ENCODE measurements at places on chromosomes 7 and 10. TPM values are rescaled to one million over a fixed set of nuclear protein-coding genes. Genes with fewer than 3 reads are reported as not detected.
A peak's percentile ranks its signal among the peaks of the same experiment; 100 is the strongest.

Gene AP5Z1
- 69.4 TPM for total RNA-seq

Gene CAV2
- total RNA-seq, result not detected

Gene LRRD1
- not detected for total RNA-seq

Gene OR2A5
- not detected for total RNA-seq

Gene CPA2
- not detected for total RNA-seq

Gene LFNG
- 246 TPM for total RNA-seq

Gene RBP4
- not detected for total RNA-seq

Gene ATRNL1
- total RNA-seq, result 0.46 TPM

Gene AEBP1
- total RNA-seq, result 27.5 TPM

DNA sequence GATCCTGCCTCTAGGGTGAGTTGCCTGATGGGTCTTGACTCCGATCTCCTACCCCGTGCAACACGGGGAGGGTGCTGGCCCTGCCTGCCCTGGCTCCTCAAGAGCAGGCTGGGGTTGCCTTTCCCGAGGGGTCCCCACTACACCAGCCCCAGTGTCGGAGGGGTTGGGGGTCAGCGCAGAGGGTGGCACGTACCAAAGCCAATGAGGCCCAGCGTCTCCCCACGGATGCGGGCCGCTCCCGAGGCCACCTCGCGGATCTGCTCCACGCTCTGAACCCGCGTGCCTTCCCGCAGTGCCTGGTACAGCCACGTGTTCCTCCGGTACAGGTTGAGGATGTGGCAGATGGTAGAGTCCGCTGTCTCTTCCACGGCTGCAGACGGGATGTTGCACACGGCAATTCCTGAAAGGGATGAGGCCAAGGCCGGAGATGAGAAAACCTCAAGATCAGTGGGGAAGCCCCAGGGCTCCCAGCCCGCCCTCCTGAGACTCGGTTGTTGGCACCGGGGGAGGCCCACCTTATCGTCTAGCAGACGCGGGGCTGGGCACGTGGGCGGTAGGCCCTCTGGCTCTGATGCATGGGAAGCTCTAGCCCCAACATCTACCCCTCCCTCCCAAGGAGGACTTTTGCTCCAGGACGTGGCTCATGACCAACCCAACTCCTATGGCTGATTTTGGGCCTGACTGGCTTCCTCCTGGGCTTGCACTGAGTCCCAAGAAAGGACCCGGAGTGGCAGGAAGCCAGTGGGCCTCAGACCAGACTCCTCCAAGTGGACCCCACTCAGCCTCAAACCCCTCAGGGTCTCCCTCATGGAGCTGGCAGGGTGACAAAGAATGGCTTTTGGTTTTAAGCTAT is 56.1 kb downstream of the ZRANB1 start:
- H3K4me1 ChIP-seq, result no peaks in the 10 kb centered on the region
- no peaks in the 10 kb centered on the region for H3K27me3 ChIP-seq
- no peaks in the 10 kb centered on the region for H3K36me3 ChIP-seq
- no peak for DNase-seq
- no peak overlapping the region for H3K4me3 ChIP-seq

DNA sequence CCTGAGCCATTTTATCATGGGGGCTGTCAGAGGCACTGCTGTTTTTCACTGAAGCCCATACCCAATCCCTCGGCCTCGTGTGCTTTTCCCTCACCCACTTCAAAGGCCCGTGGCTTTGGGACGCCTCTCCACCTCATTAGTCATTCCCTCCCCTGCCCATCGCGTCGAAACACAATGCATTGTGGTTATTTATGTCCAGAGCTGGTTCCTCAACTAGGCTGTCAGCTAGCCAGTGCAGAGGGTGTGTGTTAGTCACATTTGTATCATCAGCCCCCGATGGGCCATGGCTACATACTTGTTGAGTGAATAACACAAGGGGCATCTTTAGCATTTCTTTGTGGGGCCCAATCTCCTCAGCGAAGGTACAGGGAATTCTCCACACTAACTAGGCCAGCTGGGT is 3.8 kb upstream of the CRCP start:
- no peaks in the 10 kb centered on the region for H3K27me3 ChIP-seq
- H3K36me3 ChIP-seq, result no peaks in the 10 kb centered on the region
- no peak overlapping the region for H3K27ac ChIP-seq
- no peak overlapping the region for H3K4me3 ChIP-seq
- DNase-seq, result no peak

- H3K27ac ChIP-seq, result no peak overlapping the region
- H3K36me3 ChIP-seq, result peaks cover 27% of the 10 kb centered on the region
- no peaks in the 10 kb centered on the region for H3K4me1 ChIP-seq
- no peak overlapping the region for H3K4me3 ChIP-seq
- no peak for DNase-seq
- H3K27me3 ChIP-seq, result no peaks in the 10 kb centered on the region
These were observed 21.2 kb downstream of the ZNF680 start for GRCh38 chr7:64541438-64542359.

- no peaks in the 10 kb centered on the region for H3K4me1 ChIP-seq
- peaks cover 33% of the 10 kb centered on the region for H3K36me3 ChIP-seq
- no peak overlapping the region for H3K4me3 ChIP-seq
- no peak overlapping the region for H3K27ac ChIP-seq
- H3K27me3 ChIP-seq, result no peaks in the 10 kb centered on the region
These were observed 41.1 kb downstream of the SIRT1 start for GRCh38 chr10:67925449-67926005.

DNA sequence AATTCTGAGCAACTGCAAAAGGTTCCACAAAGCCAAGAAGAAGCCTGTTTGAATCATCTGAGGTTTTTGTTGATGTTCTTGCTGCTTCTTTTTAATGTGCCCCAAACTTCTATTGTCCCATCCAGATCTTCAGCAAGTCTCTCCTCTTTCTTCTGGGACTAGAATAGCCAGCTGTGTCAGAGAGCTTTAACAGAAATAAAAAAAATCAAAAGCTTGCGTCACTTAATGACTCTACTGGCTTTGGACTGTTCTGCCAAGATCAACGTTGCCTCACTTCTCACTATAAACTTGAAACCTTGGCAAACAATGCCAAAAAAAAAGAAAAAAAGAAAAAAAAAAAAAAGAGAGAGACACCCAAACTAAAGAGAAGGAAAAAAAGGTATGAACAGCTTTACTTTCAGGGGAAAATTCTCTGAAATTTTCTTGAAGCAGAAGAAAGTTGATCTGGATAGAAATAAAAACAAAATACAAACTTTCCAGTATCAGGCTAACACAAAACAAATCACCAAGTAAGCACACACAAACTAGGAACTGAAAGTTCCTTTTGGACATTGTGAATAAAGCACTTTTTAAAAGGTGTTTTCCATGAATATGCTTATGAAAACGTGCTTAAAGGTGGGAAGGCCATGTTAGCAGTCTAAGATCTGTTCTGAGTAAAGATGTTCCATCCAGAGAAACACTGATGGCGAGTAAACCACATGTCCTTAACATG is 14.8 kb downstream of the USP54 start:
- H3K27me3 ChIP-seq, result no peaks in the 10 kb centered on the region
- DNase-seq, result no peak
- H3K27ac ChIP-seq, result no peak overlapping the region
- no peak overlapping the region for H3K4me3 ChIP-seq
- no peaks in the 10 kb centered on the region for H3K4me1 ChIP-seq

- no peaks in the 10 kb centered on the region for H3K27me3 ChIP-seq
- H3K4me1 ChIP-seq, result no peaks in the 10 kb centered on the region
- H3K27ac ChIP-seq, result no peak overlapping the region
These were observed 399.1 kb upstream of the AKR1E2 start for GRCh38 chr10:4426866-4427265.

GRCh38 chr10:132641401-132641800 is 103.8 kb downstream of the INPP5A start:
- H3K4me3 ChIP-seq, result no peak overlapping the region
- no peaks in the 10 kb centered on the region for H3K27me3 ChIP-seq
- DNase-seq, result no peak
- H3K36me3 ChIP-seq, result peaks cover 9% of the 10 kb centered on the region
- H3K27ac ChIP-seq, result no peak overlapping the region
- no peaks in the 10 kb centered on the region for H3K4me1 ChIP-seq

DNA sequence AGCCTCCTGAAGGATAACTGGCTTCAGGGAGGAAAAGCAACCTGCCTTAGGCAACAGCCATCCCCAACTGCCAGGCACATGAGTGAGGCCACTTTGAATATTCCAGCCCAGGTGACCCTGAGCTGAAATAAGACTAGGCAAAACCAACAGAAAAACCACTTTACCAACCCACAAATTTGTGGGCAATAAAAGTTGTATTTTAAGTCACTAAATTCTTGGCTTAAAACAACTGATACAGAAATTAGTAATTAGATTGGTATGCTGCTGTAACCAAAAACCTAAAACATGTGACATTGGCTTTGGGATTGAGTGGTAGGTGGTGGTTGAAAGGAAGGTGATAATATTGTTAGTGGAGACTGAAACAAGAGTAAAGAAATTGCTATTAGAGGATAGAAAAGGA is 39.9 kb downstream of the ABCB4 start:
- DNase-seq, result no peak
- no peak overlapping the region for H3K4me3 ChIP-seq
- H3K4me1 ChIP-seq, result no peaks in the 10 kb centered on the region
- no peaks in the 10 kb centered on the region for H3K27me3 ChIP-seq
- no peak overlapping the region for H3K27ac ChIP-seq

DNA sequence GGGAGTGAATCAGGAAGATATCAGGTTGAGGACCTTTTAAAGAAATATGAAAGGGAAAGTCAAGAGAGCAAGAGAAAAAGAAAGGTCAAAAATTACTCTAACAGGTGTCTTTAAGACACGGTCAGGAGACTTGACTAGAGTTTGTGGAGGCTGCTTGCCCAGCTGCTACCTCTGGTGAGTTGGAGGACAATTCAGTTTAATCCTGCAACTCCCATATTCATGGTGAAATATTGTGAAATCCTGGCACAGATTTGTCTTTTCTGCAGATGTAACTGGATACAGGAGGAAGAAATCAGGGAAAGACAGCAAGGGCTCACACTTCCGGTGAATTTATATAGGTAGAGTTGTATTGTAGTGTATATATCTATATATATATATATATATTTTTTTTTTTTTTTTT is 93.5 kb downstream of the AKAP9 start:
- no peak for DNase-seq
- no peaks in the 10 kb centered on the region for H3K36me3 ChIP-seq
- H3K4me1 ChIP-seq, result no peaks in the 10 kb centered on the region
- H3K4me3 ChIP-seq, result no peak overlapping the region
- no peak overlapping the region for H3K27ac ChIP-seq
- H3K27me3 ChIP-seq, result no peaks in the 10 kb centered on the region

DNA sequence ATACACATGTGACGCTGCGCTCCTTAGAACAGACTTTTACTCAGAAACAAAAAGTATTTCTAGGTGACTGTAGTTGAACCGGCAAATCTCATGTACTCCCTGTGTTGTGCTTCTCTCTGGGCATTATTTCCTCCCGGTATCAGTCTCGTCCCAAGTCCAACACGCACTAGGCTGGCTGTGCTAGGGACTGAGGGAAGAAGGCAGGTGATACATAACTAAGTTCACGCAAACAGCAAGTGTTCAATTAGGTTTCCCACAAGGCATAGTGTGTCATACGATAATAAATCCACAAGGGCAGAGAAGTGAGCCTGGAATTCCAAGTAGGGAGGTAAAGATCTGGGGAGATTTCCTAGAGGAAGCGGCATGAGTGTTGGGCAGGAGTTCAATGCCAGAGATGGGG is 20.4 kb downstream of the FAM53B start:
- no peak overlapping the region for H3K4me3 ChIP-seq
- H3K27me3 ChIP-seq, result no peaks in the 10 kb centered on the region
- H3K27ac ChIP-seq, result peak overlapping the region; percentile 64
- peaks cover 77% of the 10 kb centered on the region for H3K4me1 ChIP-seq

DNA sequence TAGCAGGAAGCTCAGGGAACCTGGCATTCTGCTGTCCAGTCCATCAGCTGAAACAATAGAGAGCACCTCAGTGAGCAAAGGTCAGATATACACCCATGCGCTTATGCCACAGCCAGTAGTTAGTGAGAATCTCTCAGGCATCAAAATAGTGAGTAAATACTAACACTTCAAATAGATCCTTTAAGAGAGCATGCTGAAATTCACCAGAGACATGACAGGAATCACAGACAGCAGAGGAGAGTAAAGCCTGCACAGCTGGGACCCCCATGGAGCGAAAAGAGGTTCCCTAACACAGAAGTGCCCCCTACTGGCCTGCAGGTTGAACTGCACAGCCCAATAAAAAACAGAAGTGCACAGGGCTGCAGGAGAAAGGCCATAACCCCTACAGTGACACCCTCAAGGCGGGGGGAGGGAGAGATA is 57.6 kb upstream of the ANTXRL start:
- no peak for DNase-seq
- no peak overlapping the region for H3K27ac ChIP-seq
- H3K27me3 ChIP-seq, result no peaks in the 10 kb centered on the region
- no peaks in the 10 kb centered on the region for H3K4me1 ChIP-seq
- no peak overlapping the region for H3K4me3 ChIP-seq
- H3K36me3 ChIP-seq, result no peaks in the 10 kb centered on the region

All from naive thymus-derived CD4-positive, alpha-beta T cell (primary cell).